ENCODE measurements at places on chromosomes 6 and 20.

DNA sequence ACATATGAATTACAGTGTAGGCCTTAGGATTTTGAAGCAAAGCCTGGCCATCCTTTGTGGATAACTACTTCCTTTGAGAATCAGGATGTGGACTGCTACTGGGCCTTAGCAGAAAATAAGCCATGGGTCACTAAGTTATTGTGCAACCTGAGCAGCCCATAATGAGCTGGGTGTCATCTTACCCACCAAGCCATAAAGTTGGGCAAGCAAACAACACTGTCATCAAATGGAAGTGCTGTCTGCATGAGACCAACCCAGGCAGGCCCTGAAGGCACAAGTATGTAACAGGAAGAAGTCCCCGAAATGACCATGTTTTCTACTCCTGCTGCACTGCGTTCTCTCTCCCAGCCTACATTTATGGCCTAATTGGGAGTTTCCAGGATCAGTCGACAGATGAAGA, 205.6 kb upstream of the GGTLC1 start:
- no peak for DNase-seq

GRCh38 chr6:170317718-170318117, 11.2 kb downstream of the FAM120B start:
- DNase-seq, result no peak

DNA sequence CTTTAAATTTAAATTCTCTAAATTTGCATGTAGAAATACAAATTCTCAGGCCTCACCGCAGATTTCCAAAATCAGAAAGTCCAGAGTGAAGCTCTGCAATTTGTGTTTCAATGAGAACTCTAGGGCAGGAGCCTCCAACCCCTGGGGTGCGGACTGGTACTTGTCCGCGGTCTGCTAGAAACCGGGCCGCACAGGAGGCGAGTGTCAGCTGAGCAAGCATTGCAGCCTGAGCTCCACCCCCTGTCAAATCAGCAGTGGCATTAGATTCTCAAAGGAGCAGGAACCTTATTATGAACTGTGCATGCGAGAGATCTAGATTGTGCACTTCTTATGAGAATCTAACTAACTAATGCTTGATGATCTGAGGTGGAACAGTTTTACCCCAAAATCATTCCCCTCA, 203.0 kb upstream of the PCSK2 start:
- DNase-seq, result no peak

DNA sequence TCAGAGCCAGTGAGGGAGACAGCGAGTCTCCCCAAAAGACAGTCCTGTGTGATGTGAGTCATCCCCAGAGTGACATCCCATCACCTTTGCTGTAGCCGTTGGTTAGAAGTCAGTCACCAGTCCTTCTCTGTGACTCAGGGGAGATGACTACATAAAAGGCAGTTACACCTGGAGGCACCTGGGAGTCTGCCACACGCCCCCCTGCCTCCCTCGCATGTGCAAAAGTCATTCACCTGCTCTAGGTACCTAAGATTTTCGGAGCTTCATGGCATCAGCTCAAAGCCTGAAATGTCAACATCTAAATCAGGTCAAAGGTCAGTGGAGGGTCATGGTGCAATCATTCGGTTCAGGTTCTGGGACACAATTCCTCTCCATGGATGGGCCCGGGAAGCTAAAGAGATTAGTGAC, 50.3 kb downstream of the PRR18 start:
- no peak for DNase-seq

GRCh38 chr20:48765359-48765758, 62.4 kb downstream of the PREX1 start:
- DNase-seq, result no peak

DNA sequence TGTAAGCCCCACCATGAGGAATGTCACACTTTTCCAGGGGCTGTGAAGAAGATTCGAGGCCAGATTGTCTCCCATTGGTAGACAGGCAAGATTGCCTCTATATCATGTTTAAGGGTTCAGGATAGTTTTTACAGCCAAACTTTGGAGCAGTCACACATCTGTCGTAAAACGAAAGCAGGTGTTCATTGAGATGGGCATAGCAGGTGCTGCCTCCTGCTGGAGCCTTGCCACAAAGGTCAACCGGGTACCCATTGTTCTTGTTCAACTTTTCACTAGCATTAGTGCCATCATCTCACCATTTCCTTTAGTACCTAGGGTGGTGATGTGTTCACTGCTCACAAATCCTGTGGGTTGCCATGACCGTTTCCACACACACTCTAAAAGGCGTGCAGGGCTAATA, 198.3 kb downstream of the HTR1B start:
- no peak for DNase-seq

- DNase-seq, result no peak
These were observed 253.7 kb upstream of the HSF2 start for GRCh38 chr6:122145741-122146240.

DNA sequence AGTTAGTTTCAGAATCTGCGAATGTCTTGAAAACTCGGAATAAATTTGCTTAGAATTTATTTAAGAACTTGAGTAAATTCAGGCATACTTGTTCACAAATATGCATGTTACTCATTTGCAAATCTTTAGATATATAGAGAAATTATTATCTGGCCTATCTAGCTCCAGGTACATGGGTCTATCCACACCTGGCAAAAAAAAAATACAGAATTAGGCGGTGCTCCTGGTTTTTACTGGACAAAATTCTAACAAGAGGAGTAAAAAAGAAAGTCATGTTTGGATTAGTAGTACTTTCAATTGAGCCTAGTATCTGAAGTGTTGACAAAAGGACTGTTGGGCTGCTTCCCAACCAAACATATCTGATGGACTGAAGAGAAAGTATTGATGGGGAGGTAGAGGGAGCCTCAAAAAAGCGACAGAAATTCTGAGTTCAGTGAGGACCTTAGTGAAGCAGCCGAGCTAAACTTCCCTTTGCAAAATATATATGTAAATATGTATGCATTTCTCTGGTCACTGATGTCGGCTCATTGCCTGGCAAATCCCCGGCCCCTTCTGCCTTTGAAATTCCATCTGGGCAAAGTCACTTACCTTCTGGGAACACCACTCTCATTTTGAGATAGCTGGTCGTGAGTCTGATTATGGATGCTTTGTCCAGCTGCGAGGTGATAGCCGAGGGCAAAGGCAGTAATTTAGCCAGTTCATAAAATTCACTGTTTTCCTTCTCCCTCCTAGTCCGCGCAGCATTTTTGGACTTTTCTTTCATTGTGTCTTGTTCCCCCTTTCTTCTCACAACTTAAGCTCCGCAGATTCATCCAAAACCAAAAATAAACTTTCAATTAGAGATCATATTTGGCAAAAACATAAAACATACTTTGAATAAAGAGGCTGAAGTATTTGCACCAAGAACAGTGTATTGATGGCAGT, 1.8 kb downstream of the SIM1 start:
- DNase-seq, result no peak

- no peak for DNase-seq
These were observed 104.1 kb downstream of the BCKDHB start for GRCh38 chr6:80210618-80211017.

GRCh38 chr6:47342824-47343223, 33.1 kb upstream of the TNFRSF21 start:
- no peak for DNase-seq

DNA sequence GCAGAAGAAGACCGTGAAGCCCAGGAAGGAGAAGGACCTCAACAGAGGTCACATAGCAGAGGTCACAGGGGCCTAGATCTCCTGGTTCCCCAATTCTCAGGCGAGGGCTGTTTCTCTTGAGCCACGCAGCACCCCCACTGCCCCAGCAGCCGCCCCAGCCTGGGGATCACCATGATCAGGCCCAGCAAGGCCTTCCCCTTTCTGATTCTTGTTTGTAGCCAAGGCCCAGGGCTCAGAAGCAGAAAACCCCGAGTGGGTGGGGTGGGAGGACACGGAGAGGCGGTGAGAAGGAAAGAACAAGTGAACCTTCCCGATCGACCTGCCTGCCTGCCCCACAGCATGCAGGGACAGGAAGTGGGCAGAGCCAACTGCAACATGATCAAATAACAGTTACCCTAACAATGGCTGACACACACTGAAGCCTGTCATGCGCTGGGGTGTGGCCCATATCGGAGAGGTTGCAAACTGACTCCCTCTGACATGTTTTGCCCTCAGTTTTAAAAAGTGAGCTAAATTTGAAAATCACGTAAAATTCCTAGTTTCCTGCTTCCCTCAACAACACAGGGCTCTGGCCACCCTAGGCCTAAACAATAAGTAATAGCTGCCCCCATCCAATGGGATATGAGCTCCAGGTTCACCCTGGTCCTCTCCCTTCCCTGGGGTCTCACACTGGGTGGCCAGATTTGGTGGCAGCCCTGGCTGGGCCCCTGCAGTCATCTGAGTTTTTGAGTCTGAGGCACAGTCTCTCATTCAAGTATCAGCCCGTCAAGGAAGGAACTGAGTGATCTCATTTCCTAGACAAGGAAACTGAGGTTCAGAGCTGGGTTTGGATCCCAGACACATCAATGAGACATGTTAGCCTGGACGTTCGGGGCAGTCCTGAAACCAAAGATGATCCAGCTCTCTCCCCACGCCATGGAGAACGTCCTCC, 6.5 kb downstream of the PEDS1 start:
- peak; percentile 67 for DNase-seq

DNA sequence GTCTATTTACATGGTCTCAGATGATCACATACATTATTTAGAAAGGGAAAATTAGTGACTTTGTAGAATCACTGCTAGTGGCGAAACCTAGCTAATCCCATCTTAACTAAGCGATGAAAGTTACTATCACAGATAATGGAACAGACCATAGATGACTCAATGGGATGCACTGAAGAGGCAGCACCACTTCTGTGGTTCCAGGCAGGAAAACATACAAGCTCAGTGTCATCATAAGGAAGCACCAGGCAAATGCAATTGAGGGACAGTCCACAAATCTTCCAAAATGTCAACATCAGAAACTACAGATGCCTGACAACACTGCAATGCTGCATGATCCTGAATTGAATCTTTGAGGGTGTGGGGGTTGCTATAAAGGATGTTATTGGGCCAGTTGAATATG, 15.9 kb upstream of the SNAI1 start:
- no peak for DNase-seq

GRCh38 chr6:16238963-16239797, 793 bp downstream of the GMPR start:
- DNase-seq, result no peak

GRCh38 chr20:962223-962622, 39.9 kb downstream of the RSPO4 start:
- no peak for DNase-seq
